ENCODE measurements at places on chromosomes 4 and X.

GRCh38 chrX:151754047-151754429 is 19.5 kb downstream of the CNGA2 start:
- DNase-seq = no peak

DNA sequence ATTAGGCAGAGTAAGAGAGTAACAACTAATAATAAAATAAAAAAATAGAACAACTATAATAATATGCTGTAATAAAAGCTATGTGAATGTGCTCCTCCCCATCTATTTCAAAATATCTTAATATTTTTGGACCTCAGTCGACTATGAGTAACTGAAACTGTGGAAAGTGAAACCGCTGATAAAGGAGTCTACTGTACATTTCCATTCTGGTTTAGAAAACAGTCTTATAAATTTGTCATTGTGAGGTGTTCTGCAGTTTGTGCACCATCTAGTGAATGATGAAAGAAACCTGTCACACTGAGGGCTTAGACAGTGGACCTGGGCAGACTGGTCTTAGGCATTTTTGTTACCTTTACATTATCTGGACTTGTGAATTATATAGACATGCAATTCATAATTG is 42.0 kb downstream of the TMEM150C start:
- DNase-seq = no peak

DNA sequence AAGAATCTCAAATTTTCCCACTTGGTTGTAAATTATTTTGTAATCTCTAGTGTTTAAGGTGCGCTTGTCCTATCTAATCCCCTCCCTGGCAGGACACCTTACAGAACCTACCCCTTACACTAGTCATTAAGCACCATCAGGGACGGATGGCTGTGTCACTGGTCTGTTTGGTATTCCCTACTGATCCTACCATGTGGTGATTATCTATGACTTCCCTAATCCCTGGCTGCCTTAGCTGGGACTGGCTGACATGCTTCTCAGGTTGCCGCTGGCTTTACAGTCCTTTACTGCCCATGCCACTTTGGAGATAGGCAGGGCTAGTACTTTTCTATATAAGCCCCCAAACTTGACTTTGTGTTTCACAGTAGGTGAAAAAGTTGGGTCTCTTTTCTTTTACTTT is 58.6 kb downstream of the ELOVL6 start:
- no peak for DNase-seq

GRCh38 chrX:65741823-65742222 is 74.4 kb downstream of the MSN start:
- DNase-seq = no peak

DNA sequence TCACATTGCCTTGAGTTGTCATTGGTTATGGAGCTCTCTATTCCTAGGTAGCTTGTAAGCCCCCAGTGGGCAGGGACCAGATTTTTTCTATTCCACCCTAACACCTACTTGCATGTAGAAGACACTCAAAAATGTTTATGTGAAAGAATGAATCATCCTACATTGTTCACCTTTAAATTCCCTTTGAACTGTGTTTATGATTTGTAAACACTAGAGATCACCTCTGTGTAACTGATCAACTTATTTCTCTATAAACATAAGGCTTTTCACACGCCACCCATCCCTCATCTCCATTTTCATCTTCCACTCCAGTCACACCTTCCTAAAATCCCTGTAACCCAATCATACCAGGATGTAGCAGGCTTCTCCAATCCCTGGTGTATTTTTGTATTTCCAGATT is 142.6 kb upstream of the LEF1 start:
- no peak for DNase-seq

DNA sequence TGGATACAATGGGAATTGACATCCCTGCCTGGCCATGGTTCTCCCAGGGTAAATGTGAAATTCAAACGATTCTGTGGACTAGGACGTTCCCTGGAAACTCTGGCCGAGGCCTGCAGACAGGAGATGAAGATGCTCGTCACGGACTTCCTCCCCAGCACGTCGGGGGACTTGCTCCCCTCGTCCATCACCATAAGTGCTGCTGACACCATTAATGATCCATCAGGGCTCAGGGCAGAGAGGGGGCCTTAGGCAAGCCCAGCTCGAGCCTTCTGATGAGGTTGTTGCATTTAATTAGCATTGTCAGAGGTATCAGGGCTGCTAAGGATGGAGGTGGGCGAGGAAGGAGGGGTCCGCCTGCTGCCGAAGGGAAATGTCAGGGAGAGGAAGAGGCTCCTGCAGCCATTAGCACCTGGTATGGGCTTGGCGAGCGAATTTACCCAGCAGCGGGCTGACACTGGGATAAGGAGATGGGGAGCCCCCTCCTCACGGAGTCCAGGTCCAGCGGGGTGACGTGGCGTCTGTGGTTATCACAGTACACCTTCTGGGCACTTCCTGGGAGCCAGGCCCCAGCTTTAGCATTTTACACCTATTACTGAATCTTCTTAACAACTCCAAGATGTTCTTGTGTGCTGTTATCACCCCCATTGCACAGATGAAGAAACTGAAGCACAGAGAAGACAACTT is 83.1 kb downstream of the PPP2R2C start:
- no peak for DNase-seq

- no peak for DNase-seq
Observed at GRCh38 chr4:158856852-158857251, 88.0 kb downstream of the FNIP2 start.

- no peak for DNase-seq
Observed at GRCh38 chrX:103475381-103475780, 43.9 kb downstream of the RAB40A start.

DNA sequence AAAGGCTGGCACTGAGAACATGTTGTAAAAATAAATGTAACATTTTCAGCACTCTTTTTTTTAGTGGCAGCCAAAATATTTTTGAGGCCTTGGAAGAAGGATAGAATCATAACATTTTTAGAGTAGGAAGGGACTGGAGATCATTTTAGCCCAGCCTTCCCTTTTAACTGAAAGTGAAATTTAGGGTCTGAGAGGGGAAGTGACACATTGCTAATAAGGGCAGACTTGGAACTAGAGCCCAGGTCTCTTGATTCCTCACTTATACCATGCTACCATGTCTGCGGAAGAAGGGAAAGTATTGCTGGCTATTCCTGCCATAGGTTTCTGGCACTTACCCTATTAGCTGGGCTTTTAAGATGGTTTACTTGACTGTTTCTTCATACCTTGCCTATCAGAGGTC is 4.8 kb downstream of the WDR44 start:
- DNase-seq = no peak

- DNase-seq = no peak
Observed at GRCh38 chr4:110854021-110854678, 231.3 kb upstream of the PITX2 start.

DNA sequence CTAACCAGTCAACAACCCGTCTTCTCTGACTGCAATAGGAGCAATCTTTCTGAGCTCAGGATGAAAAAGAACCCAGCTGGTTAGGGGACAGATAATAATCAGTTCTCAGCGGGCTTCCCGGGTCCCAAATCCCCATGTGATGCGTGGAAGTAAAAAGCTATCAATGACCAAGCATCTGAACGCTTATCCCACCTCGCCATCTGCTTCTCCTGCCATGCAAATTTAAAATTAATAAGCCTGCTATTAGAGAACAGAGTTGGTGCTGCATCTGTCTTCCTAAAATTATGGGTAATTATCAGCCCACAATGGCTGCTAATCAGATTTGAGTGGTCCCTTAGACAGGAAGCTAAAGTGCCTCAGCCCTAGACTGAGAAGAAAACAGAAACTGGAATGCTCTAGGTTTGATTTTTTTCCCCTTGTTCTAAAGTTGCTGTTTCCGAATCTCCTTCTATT is 37.5 kb downstream of the AFAP1 start:
- no peak for DNase-seq

GRCh38 chr4:7821245-7822136 is 118.2 kb downstream of the AFAP1 start:
- DNase-seq = no peak

DNA sequence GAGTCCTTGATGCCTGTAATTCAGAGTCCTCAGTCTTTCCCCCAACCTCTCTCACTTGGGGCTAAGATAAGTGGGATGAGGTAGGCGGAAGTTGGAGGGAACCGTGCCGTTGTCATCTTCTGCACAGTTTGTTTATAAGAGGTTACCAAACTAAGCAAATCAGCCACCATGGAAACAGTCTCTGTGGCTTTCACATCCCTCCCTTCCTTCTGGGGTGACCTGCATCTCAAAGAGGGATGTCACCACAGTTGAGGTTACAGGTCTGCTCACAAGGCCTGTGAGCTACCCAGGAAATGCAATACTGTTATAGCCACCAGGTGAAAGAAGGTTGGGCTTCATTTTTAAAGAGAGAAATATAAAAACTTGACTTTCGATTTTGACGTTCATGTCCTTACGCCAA is 26.3 kb downstream of the RTL5 start:
- DNase-seq = peak; percentile 24

GRCh38 chr4:94486372-94486801 is 34.6 kb downstream of the PDLIM5 start:
- DNase-seq = no peak

DNA sequence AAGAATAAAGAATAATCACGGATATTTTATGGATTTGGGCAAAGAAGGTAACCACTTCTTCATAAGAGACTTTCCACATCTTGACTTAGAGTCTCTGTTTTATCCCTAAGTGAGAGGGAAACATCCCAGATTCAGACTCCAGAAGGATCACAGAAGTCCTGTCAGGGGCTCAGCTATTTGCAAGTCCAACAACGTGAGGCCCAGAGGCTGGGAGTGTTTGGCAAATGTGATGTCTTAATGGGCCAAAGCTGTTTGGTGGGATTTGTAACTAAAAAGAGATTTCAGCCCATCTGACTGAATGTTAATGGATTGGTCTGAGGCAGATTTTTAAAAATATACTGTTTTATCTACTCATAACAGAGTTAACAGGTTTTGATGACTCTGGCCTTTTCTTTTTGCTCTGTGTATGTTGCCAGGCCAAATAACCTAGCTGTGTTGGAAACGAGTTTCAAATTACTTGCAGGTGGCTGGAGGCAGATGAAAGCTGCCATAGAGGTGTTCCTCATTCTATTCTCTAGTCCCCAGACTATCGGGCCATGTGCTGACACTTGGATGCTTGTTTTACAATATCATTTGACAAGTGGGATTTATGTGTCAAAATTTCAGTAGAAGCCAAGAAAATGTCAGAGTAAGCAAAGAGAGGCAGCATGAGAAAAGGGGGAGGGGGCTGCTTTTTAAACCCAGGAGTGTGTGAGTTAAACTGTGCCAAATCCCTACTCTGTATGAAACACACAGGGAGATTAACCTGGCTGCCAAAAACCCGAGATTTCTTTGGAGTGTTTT is 330.9 kb downstream of the DCHS2 start:
- DNase-seq = no peak

- DNase-seq = no peak
Observed at GRCh38 chrX:139725720-139726119, 17.8 kb upstream of the MCF2 start.

DNA sequence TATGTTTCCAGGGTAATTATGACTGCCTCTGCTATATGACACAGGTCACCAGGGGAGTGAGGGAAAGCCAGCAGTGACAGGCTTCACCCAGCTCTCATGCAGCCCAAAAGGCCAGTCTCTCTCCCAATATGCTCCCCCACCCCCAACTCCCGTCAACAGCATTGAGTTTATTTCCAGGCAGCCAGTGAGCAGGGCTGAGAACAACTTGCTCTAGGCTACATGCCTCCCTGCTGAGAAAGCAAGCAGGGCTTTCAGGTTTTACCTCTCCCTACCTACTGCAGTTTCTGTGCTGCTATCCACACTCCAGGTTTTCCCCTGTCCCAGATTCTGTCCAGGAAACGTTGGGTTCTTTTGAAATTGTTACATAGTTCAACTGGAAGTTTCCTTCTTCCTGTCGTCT is 291.4 kb downstream of the PABPC4L start:
- DNase-seq = no peak

- DNase-seq = no peak
Observed at GRCh38 chr4:2893772-2894171, 50.1 kb downstream of the ADD1 start.

DNA sequence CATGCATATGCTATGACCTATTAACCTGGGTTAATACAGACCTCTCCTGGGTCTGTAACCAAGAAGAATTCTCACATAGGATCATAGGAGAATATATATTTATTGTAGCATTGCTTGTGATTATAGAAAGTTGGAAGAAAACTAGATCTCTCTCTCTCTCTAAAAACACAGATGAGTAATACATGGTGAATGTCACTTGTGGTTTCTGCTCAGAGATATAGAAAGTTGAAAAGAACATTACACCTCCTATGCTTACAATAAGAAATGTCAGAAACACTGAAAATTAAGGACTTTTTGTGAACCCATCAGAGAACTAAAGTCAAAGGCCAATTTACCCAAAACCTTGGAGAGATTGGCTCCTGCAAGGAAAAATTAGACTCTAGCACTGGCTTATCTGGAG is 1389.5 kb downstream of the FAM133A start:
- DNase-seq = no peak

- no peak for DNase-seq
Observed at GRCh38 chrX:47481160-47481559, 1.9 kb downstream of the ZNF41 start.

DNA sequence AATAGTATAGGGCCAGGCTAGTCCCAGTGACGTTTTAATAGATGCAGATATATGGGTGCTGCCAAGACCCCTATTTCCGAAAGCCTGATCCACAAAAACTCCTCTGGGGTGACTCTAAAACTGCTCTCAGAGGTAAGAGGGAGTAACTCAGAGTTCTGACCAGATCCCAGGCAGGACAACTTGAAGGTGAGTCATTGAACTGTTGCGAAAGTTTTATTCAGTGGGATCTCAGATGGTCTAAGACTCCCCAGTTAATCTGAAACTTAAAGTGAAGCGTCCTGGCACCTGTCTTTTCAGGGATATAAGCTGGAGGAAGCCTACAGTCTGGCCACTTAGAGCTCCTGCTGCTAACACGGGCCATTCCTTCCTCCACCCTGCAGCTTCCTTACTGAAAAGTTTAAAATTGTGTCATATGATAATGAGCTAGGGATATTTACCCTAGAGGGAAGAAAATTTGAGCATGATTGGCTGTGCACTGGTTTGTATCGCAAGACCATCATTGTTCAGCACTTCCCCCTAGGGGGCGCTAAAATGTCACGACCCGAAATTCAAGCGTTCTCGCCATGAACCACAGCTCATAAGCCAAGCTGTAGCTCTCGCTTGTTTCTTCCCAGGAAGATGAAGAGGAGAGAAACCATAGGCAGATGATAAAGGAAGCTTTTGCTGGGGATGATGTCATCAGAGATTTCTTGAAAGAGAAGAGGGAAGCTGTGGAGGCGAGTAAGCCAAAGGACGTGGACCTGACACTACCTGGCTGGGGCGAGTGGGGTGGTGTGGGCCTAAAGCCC is 19.5 kb downstream of the UTP14A start:
- DNase-seq = peak; percentile 35

- DNase-seq = no peak
Observed at GRCh38 chr4:140603286-140603685, 34.5 kb upstream of the UCP1 start.

GRCh38 chrX:100625985-100626491 is 10.6 kb downstream of the TSPAN6 start:
- no peak for DNase-seq

- DNase-seq = no peak
Observed at GRCh38 chrX:76850851-76851250, 423.3 kb downstream of the MAGEE1 start.

DNA sequence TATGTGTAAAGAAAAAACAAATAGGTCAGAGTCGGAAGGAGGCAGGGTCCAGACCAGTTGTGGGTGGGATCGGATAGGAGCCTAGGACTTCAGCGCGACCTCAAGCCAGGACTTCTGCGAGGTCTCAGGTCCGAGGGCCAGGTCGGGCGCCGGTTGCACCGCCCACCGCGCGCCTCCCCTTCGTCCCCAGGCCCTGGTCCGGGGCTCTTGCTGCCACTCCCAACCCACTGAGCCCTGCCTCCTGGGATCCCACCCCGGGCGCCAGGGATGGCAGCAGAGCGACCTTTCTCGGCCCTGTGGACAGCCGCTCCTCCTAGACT is 12.3 kb downstream of the PITX2 start:
- DNase-seq = no peak

GRCh38 chr4:78446619-78447018 is 105.0 kb upstream of the ANXA3 start:
- DNase-seq = no peak
